ENCODE measurements at places on chromosomes 5 and 9.
A peak's percentile ranks its signal among the peaks of the same experiment; 100 is the strongest.

- DNase-seq, result no peak
These were observed 9.6 kb downstream of the SEC61B start for GRCh38 chr9:99231711-99232110.

DNA sequence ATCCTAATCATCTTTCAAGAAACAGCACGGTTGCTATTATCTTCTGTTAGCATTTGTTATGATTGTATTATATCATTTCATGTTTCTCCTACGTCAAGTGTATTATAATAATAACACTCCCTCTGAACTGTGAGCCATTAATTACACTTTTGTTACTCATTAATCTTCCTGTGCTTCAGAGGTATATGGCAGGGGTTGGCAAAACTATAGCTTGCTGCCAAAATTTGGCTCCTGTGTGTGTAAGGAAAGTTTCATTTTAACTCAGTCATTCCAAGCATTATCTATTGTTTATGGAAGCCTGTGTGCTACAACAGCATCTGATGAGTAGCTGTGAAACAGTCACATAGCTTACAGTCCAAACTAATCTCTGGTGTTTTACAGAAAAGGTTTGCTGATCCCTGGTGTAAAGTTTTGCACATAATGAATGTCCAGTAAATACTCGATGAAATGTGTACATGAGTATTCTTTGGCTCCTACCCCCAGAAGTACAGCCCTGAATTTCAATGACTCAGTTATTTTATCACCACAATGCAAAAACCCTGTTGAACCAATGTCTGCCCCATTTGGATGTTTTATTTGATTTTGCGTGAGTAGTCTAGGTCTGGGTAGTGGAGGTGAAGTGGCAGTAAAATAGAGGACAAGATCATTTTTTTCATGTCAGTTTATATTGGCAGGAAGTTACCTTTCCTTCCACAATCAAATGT, 648.2 kb downstream of the MAT2B start:
- DNase-seq, result no peak

DNA sequence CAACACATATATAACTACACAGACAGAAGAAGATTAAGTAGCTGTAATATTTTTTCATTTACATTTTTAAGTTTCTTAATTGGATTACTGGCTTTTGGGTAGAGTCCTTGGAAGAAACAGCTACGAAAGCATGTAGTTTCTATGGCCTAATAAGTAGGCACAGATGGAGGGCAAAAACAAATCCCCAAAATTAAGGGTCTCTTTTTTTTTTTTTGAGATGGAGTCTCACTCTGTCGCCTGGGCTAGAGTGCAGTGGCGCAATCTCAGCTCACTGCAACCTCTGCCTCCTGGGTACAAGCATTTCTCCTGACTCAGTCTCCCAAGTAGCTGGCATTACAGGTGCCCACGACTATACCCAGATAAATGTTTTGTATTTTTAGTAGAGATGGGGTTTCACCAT, 27.1 kb upstream of the MTMR12 start:
- DNase-seq, result no peak

- peak; percentile 55 for DNase-seq
These were observed 58.5 kb upstream of the GOLPH3 start for GRCh38 chr5:32232441-32233219.

- DNase-seq, result no peak
These were observed 41.9 kb upstream of the ITGA2 start for GRCh38 chr5:52947208-52947607.

DNA sequence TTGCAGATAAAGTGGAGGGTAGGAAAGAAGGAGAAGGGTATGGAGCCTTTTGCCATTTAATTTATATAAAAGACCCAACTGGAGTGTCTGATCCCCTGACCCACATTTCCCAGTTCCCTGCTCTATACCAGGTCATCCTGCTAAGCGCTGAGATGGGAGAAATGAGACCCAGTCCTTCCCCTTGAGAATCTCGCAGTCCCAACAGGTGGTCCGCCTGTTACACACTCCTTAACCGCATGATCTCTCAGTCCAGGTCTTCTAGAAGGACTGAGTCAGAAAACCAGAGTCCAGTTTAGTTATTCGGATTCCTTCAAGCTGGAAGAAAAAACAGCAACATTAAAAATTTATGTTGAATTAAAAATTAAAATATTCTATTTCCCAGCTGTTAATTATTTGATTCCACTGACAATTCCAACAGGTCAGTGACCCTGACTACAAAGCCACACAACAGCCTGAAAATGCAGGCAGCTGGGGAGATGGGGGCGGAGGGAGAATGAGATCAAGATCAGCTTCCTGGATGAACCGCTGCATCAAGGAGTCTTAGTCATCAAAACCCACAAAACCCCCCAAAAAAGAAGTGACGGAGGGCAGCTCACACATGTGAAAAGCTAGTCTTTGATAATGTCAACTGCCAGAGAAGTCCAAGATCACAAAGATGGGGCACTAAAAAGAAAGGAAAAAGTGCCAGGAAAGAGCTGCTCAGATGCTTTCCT, 44.0 kb downstream of the GGTA1 start:
- no peak for DNase-seq

DNA sequence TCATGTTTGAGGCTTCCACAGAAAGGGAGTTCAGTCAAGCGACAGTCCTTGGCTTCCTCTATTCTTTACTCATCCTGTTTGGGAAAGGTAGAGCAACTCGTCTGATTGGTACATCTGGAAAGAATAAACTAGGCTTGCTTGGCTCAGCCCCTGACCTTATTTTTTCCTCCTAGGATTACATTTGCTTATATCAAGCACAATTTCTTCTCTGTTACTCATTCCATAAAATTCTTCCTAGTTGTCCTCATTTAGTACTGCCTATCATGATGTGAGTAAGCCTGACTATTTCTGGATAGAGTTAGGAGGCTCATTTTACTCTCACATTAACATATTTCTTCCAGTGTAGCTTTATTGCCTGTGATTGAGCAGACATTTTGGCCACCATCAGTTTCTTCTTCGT, 10.9 kb upstream of the CARNMT1 start:
- DNase-seq, result no peak

DNA sequence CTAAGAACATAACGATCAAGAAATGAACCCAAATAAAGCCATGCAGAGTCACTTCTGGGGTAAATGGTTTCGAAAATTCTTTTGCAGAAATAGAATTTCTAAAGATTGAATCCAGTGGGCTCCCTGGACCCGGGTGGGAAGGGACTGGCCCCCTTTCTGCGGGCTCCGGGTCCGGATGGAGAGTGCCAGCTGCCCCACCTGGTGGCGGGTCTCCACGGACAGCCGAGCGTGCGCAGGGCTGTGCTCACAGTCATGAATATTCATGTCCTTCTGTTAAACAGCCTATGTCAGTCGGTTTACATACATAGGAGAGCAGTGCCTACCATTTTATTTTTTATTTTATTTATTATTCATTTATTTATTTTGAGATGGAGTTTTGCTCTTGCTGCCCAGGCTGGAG, 4.7 kb upstream of the PPP1R26 start:
- DNase-seq, result peak; percentile 33

GRCh38 chr9:98132806-98133631, 14.0 kb upstream of the TRIM14 start:
- DNase-seq, result no peak

DNA sequence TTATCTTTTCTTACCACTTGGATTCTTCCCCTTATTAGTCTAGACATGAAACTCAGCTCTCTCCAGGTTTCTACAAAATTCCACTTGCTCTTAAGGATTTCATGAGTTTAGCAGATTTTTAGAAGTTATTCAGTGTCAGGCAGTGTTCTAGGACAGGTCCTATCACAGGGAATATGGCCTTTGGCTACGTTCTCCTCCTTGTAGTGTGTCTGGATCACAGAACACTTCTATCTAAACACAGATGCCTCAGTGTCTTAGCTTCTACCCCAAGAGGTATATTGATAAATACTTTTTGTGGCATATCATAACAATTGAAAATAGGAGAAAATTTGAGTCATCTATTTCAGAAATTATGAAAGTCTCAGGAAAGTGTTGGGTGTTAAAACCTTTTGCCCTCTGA, 15.6 kb downstream of the RAB3C start:
- DNase-seq, result no peak

DNA sequence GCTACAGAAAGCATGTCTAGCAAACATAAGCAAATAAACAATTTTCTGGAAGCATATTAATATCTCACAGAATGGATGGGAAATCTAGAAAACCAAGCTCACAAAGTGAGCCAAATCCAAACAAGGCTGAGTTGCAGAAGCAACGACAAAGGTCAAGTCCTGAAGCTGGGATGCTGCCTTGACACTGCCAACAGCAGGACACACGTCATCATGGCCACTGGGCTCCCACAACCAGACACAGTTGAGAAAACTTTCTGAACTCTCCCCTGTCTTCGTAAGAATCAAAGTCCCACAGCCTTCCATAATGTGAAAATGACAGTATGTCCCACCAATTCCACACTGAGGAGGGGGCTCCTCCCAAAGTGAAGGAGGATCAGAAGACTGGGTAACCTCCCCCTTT, 37.6 kb downstream of the EPB41L4A start:
- no peak for DNase-seq

- DNase-seq, result peak; percentile 85
These were observed 96.6 kb downstream of the PCSK1 start for GRCh38 chr5:96336351-96336985.

DNA sequence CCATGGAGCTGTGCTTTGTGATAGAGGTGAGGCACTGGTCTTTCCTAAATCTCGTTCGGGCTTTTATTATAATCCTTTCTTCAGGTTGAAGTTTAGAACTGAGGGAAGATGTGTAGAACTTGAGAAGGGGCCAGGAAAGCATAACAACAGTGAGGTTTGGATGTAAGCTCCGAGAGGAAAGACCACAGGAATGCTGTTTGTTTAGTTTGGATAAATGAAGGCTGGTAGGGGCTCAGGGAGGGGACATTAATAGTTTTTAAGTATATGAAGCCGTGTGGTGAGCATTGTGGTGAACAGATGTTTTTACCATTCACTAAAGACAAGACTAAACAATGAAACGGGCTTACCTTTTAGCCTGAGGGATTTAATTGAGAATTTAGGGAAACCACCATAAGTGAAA, 130.8 kb downstream of the ARHGAP26 start:
- DNase-seq, result no peak

GRCh38 chr9:113781896-113782295, 94.2 kb upstream of the ZNF618 start:
- DNase-seq, result no peak
